ENCODE measurements at places on chromosomes 16 and 17.

GRCh38 chr16:4339909-4340308 lies 11.2 kb downstream of the PAM16 start:
- no peak for DNase-seq

DNA sequence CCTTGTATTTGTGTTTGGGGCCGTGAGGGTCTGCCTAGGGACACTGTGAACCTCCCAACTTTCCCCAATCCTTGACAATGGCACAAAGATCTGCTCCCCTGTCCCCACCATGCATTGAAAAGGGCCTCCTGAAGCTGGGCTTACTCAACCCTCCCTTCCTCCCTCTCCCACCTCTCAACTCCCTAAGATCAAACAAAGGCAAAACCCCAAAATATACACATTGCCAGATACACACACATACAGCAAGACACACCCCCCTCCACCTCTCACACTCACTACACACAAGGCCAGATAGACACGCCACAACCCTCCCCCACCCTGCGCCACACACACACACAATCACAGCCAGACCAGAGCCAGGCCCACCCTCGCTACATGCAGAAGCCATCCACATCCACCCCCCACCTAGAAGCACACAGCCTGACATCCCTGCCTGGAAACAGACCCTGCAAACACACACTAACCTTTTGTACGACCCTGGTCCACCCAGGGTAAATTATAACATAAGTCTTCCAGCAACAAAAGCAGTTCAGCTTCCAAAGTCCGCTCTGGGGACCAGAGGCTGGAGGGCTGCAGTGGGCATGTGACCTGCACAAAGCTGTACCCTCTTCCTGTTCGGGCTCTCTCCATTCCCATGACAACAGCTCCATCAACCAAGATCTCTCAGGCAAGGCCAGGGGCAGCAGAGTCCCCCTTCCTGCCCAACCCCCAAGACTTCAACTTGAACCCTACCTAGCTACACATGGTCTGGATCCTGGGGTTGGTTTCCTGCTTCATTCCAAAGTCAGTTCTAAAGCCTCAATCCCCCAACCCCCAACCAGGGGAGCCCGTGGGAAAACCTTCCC lies 1.9 kb downstream of the PCGF2 start:
- no peak for DNase-seq

GRCh38 chr17:21467196-21467595 lies 91.0 kb downstream of the KCNJ12 start:
- DNase-seq: no peak

- DNase-seq: no peak
Observed at GRCh38 chr16:54389836-54390494, 103.4 kb upstream of the IRX3 start.

- DNase-seq: no peak
Observed at GRCh38 chr17:83190601-83191387, 111.4 kb downstream of the METRNL start.

GRCh38 chr16:2971985-2972784 lies 3.0 kb downstream of the PAQR4 start:
- no peak for DNase-seq

GRCh38 chr17:36657390-36657762 lies 56.0 kb downstream of the MRM1 start:
- no peak for DNase-seq

DNA sequence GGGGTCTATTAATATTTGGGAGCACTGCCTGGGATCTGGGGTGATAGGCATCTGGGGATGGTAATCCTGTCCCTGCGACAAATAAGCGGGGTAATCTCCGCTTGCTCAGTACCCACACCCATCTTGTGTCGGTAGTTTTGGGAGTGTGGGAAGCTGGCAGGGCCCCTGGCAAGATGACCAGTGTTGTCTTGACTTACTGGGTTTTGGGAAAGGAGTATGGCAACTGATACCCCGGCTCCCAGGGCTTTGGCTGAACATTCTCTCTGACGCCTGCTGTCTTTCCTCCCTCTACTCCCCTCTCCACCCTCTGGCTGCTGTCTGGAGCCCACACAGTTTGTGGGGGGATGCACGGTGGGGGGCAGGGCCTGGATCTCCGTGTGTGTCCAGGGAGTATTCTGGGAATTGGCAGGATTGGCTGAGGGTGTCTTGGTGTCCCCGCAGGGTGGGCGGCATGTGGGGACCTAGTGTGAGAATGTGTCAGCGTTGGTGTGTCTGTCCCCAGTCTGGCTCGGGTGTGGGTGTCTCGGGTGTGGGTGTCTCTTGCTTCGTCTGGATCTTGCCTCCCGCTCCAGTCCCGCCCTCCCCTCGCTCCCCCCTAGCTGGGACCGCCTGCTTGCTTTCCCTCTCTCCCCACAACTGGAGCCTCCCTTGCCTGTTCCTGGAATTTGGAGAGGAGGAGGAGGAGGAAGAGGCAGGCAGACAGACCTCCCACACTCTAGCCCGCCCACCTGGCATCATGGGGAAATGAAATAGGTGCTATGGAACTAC lies 12.0 kb downstream of the RARA start:
- DNase-seq: no peak

DNA sequence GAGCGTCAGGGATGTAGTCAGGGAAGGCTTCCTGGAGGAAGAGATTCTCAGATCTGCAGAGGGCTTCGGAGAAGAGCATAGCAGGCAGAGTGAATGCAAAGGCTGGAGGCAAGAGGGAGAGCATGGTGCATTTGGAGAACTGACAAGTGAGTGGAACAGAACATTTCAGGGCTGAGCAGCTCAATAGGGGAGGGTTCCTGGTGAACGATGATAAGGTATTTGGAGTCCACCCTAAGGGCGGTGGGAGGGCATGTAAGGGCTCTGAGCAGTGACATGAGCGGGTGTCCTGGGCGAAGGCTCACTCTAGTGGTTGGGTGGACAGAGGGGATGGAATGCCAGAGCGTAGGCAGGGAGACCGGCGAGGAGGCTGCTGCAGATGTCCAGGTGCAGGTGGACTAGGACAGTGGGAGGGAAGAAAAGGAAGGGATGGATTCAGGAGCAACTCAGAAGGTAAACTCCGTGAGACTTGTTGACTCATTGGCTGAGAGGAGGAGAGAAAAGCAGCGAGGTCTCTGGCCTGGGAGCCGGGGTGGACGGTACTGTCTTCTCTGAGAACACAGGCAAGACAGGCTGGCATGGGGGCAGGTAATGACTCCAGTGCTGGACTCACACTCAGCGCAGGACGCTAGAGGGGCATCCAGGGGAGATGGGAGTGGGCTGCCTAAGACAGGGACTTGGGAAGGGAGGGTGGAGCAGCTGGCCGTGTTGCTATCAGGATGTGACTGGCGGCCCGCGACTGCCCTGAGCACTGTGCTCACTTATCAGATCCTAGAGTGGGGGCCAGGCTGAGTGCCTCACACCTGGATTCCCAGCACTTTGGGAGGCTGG lies 1.4 kb upstream of the PITPNA start:
- no peak for DNase-seq

- no peak for DNase-seq
Observed at GRCh38 chr17:7403727-7403976, 245 bp downstream of the TMEM256 start.
